Upper lobe of right lung (tissue), 1 donor: ENCODE measurements at places on chromosomes 11 and 22. TPM values are rescaled to one million over a fixed set of nuclear protein-coding genes. Genes with fewer than 3 reads are reported as not detected.

ARHGAP20 gene
- total RNA-seq = 6.6 TPM

DNA sequence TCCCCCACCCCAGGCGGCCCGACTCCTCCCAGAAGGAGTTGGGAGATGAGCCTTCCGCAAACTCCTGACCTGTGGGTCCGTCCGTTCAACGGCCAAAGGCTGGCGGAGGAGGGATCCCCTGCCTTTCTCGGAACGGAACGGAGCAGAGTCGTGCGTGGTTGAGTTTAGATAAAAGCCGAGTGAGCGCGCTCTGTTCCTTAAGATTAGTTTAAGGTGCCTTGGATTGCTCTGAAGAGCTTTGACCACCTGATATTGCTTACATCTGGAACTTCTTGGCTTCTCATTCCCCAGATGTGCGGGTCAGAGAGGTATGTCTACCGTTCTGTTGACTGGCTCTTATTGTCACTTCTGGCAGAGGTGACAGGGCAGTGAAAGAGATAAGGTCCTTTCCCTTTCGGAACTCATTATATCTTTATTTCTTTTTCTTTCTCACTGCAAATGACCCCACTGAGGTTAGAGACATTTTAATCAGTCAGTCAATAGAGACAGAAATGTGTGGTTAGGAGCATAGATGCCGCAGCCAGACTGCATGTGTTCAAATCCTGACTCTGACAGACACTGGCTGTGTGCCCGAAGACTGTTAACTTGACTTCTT, at the start of gene TRIM6:
TRIM6 (plus strand) TSS at position 31 of the 595 bp plus-strand sequence; CDS start at position 292, 261 bp downstream.
- peak; percentile 82 for DNase-seq
- peak within 1 kb of the TSS; percentile 32 for H3K27ac ChIP-seq
- H3K4me3 ChIP-seq = peak within 1 kb of the TSS; percentile 50
- H3K4me1 ChIP-seq = peaks cover 3% of the 10 kb centered on the region
- no peaks in the 10 kb centered on the region for H3K27me3 ChIP-seq

DNA sequence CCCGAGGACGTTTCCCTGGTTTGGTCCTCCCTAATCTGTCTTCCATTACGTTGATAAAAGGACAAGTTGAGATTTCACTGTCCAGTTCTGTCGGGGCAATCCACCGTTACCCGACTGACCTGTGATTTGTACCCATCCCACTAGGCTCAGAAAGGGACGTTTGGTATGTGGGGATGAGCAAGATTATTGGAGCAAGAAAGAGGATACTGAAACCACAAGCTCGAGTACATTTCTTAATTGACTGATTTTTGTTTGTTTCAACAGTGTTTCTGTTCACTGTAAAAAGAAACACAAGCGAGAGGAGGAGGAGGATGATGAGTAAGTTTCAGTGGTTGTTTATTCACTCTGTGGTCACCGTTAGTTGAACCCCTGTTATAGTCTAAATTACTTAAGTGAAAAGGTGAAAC, 969 bp downstream of the CCDC117 start:
- H3K27ac ChIP-seq = peak overlapping the region; percentile 95
- no peak for DNase-seq
- no peaks in the 10 kb centered on the region for H3K27me3 ChIP-seq
- peaks cover 23% of the 10 kb centered on the region for H3K4me1 ChIP-seq
- peak overlapping the region; percentile 88 for H3K4me3 ChIP-seq

DNA sequence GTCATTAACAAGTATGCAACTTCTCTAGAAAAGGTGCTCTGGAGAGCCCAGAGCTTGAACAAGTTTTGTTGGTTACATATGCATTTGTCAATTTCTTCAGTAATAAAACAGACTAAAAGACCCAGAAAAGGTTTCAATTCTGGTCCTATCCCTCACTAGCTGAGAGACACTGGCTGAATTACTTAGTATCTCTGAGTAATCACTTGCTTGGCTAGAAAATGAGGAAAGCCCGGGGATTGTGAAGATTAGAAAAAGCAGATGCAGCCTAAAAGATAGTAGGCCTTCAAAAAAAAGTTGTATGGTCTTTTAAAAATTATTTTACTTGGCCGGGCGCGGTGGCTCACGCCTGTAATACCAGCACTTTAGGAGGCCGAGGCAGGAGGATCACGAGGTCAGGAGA, 41.2 kb downstream of the MAPK1 start:
- peaks cover 28% of the 10 kb centered on the region for H3K4me1 ChIP-seq
- no peaks in the 10 kb centered on the region for H3K36me3 ChIP-seq
- H3K27ac ChIP-seq = no peak overlapping the region
- H3K27me3 ChIP-seq = no peaks in the 10 kb centered on the region

- no peaks in the 10 kb centered on the region for H3K27me3 ChIP-seq
- H3K27ac ChIP-seq = no peak overlapping the region
- no peak for DNase-seq
- no peaks in the 10 kb centered on the region for H3K36me3 ChIP-seq
These were observed 9.6 kb downstream of the OR52N2 start for GRCh38 chr11:5818245-5818886.

DNA sequence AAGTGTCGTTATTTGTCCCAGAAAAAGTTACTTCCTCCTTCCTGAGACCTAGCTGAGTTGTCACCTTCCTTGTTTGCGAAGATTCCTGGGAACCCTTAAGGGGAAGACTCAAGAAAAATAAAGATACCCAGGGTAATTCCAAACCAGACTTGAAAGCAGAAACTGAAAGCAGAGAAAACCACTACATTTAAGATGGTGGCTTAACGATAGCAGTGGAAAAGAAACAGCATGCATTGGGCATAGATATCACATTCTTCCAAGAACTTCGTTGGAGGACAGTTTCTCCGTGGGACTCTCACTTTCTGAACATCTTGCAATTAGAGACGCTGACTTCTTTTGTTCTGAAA, 89.1 kb downstream of the FAM76B start:
- peaks cover 33% of the 10 kb centered on the region for H3K4me1 ChIP-seq
- no peaks in the 10 kb centered on the region for H3K36me3 ChIP-seq
- H3K27ac ChIP-seq = no peak overlapping the region
- no peaks in the 10 kb centered on the region for H3K27me3 ChIP-seq
- H3K4me3 ChIP-seq = no peak overlapping the region

GRCh38 chr11:130431801-130432200, 3.4 kb upstream of the ADAMTS8 start:
- peaks cover 13% of the 10 kb centered on the region for H3K4me1 ChIP-seq
- no peak overlapping the region for H3K4me3 ChIP-seq
- no peak for DNase-seq
- H3K27me3 ChIP-seq = peaks cover 25% of the 10 kb centered on the region

- DNase-seq = no peak
- no peak overlapping the region for H3K27ac ChIP-seq
- H3K36me3 ChIP-seq = peaks cover 24% of the 10 kb centered on the region
These were observed 3.4 kb downstream of the RCE1 start for GRCh38 chr11:66846671-66847091.

GRCh38 chr11:124938206-124938765, 2.4 kb upstream of the HEPACAM start:
- H3K36me3 ChIP-seq = no peaks in the 10 kb centered on the region
- no peak for DNase-seq
- H3K4me1 ChIP-seq = no peaks in the 10 kb centered on the region
- H3K27ac ChIP-seq = no peak overlapping the region
- no peaks in the 10 kb centered on the region for H3K27me3 ChIP-seq

- peak within 1 kb of the TSS; percentile 95 for H3K4me3 ChIP-seq
- H3K27ac ChIP-seq = peak within 1 kb of the TSS; percentile 100
- DNase-seq = peak; percentile 96
- H3K4me1 ChIP-seq = peaks cover 24% of the 10 kb centered on the region
- H3K27me3 ChIP-seq = no peaks in the 10 kb centered on the region
These were observed at the start of gene SYVN1 for GRCh38 chr11:65134240-65134951. TSS of gene SYVN1 (minus strand) at chr11:65134519. CDS start at chr11:65133601, 918 bp downstream.
